Activated T-helper 1 cell treated with anti-CD3 and anti-CD28 coated beads, Interleukin-2, amount 50 U/mL, for 16 hours (primary cell): ENCODE measurements at places on chromosomes 11 and 22.

DNA sequence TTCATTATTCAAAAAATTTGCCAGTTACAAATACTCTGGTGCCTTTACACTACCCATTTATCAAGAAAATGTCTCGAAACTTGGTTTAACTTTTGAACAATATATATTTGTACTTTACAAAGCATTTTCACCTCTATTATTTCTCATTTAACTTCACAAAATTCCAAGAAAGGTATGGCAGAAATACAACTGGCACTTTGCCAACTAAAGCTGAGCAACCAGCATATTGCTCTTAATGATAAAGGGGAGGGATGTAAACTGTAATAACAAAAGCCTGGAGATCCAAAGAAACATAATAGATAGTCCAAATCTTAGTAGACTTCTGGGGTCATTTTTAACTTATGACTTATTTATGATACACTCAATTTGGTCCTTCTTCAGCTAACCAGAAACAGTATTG, 7.7 kb downstream of the PITPNB start:
- no peak for DNase-seq

DNA sequence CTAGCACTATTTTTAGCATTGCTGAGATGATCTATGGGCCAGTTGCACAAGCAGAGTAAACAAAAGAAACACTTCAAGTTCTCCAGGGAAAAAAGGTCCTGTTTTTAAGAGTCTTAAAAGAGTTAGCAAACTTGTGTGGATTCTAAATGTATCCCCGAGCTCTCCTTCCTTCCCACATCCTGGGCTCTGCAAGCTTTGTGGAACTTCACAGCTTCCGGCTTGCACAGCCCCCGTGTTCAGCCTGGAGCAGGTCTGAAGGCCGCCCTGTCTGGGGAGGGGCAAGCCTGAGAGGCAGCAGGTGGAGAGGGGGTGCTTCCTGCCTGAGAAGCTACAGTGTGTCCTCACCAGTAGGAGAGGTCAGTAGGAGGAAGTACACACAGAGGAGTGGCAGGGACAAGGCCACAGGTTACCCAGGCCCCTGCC, 35.1 kb upstream of the SUSD2 start:
- no peak for DNase-seq

DNA sequence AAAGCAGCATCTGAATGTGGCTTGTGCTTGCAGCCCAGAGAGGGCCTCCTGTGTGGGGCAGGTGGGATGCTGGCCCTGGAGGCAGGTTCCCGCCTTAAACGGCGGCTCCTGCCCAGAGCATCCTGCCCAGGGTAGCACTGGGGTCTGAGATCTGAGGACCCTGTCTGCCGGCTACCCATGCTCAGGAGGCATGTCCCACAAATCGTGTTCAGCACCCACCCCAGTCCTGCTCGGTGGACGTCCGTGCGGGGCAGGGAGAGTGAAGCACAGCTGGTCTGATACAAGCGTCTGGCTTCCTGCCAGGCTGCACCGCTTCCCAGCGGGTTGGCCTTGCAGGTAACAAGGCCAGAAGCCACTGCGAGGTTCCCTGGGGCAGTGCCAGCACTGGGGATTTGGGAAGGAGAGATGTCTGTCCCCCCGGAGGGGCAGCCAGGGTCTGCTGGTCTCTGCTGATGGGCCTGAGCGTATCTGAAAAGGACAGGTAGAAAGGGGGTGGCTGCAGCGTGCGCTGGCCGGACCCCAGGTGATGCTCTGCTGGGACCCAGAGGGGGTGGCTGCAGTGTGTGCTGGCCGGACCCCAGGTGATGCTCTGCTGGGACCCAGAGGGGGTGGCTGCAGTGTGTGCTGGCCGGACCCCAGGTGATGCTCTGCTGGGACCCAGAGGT, 3.6 kb downstream of the TRABD start:
- DNase-seq = no peak

- peak; percentile 66 for DNase-seq
Observed at GRCh38 chr22:22942511-22943329, 55.1 kb downstream of the IGLL5 start.

- no peak for DNase-seq
Observed at GRCh38 chr11:93817426-93818348, 32.7 kb downstream of the VSTM5 start.

DNA sequence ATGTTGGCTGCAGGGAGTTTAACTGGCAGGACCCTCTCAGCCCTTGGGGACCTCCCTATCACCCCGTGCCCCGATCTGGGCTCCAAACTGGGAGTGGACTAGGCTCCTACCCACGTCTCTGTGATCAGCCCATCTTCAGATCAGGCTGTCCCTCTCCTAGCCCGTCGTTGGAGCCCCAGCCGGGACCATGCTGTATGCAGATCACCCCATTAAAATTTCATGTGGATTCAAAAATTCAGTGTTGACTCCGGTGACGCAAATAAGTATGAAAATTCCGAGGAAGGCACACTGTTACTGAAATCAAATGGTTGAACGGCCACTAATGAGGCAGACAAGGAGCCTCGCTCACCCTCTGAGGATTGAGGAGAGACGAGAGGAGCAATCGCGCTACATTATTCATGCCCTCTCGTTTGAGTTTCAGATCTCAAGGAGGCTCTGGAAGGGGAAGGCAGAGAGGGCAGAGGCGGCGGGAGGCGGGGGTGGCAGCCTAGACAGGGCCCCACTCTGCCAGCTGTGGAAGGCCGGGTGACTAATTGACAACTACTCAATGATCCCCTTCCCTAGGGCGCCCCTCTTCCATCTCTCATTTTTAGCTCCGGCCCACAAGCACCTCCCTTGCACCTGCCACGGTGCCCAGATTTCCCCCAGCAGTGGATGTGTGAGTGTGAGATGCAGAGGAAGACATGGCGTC, 255.4 kb downstream of the MIAT start:
- DNase-seq = no peak

DNA sequence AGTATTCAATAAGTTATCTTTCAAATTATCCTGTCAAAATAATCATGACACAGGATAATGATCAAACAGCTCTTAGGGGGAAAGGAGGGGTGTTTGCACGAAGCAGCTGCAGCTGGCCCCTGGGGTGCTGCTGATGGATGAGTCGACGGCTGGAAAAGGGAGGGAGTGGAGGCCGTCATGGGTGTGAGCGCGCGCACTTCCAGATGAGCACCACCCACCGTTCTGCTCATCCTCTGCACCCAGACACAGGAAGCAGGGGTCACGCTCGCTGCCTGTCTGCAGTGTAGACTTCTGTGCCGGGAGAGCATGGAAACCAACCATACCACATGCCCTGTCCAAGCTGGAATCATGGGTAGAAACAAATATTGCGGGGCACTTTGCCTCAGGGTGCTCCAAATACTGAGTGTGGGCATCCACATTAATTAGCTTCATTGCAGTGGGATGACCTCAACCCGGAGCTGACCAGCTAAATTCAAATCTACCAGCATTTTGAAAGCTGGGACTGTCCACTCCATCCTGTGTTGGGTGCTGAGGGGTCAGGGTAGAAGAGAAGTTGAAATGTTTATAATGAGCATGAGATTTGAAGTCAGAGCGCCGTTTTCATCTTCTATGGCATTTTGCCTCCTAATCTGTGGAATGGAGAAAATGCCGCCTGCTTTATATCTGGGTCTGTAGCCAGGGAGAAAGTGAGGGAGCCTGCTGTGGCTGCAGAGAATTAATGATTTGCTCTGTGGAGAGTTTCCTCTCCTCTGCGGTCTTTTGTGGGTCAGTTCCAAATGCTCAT, 802.4 kb downstream of the TBC1D22A start:
- no peak for DNase-seq

DNA sequence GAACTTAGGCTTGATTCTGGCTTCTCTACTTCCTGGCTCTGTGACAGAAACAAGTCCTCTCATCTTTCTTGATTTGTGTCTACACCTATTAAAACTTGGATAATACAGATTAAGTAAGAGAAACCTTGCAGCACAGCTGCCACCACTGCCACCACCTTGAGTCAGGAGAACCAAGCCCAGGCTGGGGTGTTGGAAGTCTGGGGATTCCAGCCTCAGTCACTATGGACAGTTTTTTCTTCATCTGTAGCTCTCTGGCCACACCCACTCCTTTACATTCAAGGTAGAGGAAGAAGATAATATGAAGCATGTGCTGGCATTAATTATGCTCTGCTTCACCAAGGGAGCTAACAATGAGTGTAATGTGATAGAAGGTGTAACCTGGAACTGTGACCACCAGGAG, 75.7 kb downstream of the RELT start:
- no peak for DNase-seq

- DNase-seq = no peak
Observed at GRCh38 chr11:123086305-123086704, 24.4 kb upstream of the HSPA8 start.

DNA sequence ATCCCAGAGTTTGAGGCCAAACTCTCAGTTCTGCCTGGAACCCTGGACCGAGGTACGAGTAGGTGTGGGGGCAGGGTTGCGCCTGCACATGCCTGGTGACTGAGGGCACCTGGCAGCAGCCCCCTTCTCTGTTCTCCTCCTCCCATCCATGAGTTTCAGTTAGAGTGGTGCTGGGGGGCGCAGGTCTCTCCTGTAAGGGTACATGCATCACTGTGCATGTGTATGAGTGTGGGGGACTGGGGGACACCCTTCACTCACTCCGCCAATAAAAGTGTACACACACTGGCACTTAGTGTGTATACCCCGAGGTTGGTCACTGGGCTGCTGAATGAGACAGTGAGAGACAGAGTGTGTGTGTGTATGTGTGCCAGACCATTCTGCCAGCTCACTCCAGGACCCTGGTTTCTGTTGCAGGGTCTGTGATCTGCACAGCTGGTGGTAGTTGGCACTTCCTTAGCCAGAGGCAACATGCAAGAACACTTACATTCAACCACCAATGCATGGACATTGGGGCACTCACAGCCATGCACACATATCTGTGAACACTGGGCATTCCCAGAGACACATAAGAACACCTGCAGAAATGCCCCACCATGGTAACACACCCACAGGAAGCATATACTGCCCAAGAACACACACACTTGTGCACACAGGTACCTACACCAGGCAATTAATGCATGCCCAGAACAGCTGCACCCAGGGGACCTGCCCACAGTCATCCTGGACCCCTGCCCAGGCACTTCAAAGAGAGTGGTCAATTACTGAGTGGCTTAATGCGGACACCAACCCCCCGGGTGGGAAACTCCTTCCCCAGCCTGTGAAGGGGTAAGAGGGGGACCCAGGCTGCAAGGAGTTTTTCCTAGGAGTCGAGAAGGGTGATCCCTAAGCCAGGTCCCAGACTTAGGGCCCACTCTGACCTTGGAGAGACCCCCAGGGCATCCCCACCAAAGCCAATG, 1.2 kb upstream of the NRXN2 start:
- DNase-seq = no peak

DNA sequence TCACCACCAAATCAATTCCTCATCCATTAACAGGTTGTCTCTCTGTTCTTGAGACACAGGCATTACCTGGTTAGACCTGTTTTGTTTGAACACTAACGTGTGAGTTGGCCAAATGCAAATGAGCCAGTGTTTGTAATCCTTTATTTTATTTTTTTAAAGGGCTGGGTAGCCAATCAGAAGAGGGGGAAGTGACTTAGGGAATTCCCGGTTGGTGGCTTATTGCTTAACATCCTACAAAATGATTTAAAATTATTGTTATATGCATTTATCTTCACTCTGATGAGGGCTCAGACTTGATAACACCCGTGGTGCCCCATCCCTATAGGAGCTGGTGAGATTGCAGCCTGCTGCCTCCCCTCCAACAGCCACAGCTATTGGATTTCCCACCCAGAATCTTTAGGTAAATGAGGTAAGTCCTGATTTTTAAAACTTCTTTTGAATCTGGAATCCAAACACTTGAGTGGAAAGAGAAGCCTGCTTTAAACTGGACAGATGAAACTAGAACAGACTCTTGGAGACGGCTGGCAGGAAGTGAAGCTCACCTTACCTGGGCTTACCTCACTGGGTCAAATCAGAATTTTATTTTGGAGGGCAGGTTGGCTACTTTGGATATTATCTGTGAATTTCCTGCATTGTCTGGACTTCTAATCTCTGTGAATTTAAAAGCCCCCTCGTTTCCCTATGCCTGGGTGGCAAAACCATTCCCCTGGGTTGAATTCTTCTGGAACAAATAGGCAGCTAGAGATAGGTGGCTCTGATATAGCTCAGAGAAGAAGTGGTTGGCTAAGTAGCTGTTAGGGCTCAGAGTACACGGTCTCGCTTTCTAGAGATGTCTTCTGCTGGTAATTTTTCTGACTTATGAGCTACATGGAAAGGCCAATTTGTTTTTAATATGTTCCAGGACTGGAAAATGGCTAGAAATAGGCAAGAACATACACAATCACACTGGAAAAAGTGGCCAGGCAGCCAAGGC, at the start of gene EHF:
Gene EHF, plus strand, starts transcription at position 274 of the 973 bp plus-strand sequence. CDS start 21,538 bp downstream, outside the sequence.
- DNase-seq = no peak

- DNase-seq = no peak
Observed at GRCh38 chr11:73318501-73319011, 10.5 kb downstream of the ARHGEF17 start.

GRCh38 chr11:492427-493226, 14.4 kb downstream of the RNH1 start:
- DNase-seq = no peak

GRCh38 chr11:47130543-47130942, 46.1 kb downstream of the ARFGAP2 start:
- no peak for DNase-seq

DNA sequence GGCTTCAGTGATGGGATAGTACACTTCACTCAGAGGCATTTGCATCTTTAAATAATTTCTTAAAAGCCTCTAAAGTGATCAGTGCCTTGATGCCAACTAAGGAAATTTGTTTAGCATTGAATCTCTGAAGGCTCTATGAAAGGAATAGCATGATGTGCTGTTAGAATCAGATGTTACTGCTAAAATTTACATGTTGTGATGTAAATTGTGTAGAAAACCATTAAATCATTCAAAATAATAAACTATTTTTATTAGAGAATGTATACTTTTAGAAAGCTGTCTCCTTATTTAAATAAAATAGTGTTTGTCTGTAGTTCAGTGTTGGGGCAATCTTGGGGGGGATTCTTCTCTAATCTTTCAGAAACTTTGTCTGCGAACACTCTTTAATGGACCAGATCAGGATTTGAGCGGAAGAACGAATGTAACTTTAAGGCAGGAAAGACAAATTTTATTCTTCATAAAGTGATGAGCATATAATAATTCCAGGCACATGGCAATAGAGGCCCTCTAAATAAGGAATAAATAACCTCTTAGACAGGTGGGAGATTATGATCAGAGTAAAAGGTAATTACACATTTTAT, 4.6 kb downstream of the MALAT1 start:
- no peak for DNase-seq

GRCh38 chr11:2375341-2375853, 1.7 kb upstream of the CD81 start:
- no peak for DNase-seq

DNA sequence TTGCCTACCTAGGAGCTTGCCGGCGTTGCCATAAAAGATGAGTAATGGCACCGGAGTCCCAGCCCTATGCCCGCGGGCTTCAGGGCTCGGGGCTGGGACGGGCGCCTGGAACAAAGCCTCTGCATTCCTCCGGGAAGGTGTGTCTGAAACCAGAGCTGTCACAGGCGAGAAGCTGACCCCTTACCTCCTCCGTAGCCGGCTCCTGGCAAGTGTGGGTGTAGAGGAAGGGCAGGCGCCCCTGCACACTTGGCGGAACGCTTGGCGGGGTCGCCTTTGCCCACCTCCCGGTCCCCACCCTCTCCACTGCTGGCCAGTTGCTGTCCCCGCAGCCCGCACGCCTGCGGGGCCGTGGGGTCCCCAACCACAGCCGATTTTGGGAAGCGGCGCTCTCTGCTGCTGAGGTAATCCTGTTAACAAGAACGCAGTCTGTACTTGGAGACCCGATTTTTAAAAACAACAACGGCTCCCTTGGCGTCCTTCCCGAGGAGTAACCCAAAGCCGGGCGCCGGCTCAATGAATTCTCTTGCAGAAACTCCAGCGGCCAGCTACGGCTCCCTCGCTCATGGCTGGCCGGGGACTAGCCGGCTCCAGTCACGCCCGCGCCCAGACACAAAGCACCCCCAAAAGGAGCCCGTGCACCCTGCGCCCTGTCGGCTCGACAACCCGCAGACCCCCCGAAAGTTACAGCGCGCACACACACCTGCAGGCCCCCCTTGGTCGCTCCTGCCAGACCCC, 89.2 kb downstream of the PLEKHA7 start:
- no peak for DNase-seq
